ENCODE measurements at places on chromosomes 13 and 19. TPM values are rescaled to one million over a fixed set of nuclear protein-coding genes. Genes with fewer than 3 reads are reported as not detected.

Gene MAP4K1
- total RNA-seq, result not detected

Gene FGF14
- not detected for total RNA-seq

- H3K4me3 ChIP-seq, result no peak overlapping the region
- H3K36me3 ChIP-seq, result peaks cover 24% of the 10 kb centered on the region
- DNase-seq, result no peak
- H3K27me3 ChIP-seq, result no peaks in the 10 kb centered on the region
- peak overlapping the region; percentile 55 for H3K27ac ChIP-seq
Measured at GRCh38 chr13:29578300-29579085, 17.0 kb downstream of the SLC7A1 start.

- H3K27ac ChIP-seq, result peak overlapping the region; percentile 70
- peak; percentile 33 for DNase-seq
- no peak overlapping the region for H3K4me3 ChIP-seq
Measured at GRCh38 chr19:49106648-49107135, 7.5 kb upstream of the LIN7B start.

DNA sequence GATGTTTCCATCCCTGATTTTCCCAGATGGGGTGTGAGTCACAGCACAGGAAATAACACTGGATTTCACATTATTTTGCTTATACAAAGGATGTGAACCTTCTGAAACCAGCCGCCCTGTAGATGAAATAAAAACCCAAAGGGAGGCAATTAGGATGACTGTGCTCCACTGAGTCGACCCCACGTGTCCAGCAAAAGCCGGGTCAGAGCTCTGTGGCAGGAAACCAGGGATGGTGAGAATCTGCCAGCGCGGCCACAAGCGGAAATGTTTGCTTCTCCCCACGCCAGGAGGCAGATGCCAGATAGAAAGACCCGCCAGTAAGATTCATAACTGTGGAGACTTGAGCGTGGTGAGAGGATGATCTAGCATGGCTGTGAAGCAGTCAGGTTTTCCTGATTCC, 764.4 kb downstream of the LIG4 start:
- H3K4me1 ChIP-seq, result no peaks in the 10 kb centered on the region
- no peak for DNase-seq

GRCh38 chr13:38824342-38824741, 137.5 kb downstream of the FREM2 start:
- no peaks in the 10 kb centered on the region for H3K4me1 ChIP-seq
- H3K27ac ChIP-seq, result no peak overlapping the region
- no peak overlapping the region for H3K4me3 ChIP-seq
- no peaks in the 10 kb centered on the region for H3K36me3 ChIP-seq
- no peaks in the 10 kb centered on the region for H3K27me3 ChIP-seq

DNA sequence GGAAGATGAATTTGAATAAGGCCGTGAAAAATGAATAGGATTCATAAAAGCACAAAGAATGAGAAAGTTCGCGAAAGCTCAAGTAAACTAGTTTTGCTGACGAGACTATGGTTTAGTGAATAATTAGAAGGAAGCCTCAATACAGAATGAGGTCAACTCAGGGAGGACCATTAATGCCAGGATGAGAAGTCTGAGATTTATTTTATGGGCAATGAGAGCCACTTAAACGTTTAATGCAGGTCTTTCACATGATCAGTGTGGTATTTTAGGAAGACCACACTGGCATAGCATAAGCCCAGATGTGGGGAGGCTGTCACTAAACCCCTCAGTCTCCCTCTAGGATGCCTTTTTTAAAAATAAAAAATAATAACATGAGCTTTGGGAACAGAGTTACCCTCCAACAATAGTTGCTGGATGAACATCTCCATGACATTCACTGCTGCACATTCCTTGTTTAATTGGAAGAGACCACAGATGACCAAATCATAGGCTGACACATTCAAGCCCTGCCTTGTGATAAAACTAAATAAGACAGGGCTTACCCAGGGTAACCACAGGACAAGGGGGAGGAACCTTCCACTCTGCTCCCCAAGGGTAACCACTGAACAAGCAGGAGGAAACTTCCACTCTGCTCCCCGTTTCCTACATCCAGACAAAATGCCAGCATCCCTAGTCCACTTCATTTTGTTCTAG, 43.6 kb upstream of the LSM14A start:
- peaks cover 14% of the 10 kb centered on the region for H3K27me3 ChIP-seq
- peak; percentile 62 for DNase-seq
- no peak overlapping the region for H3K27ac ChIP-seq
- no peak overlapping the region for H3K4me3 ChIP-seq
- no peaks in the 10 kb centered on the region for H3K36me3 ChIP-seq

DNA sequence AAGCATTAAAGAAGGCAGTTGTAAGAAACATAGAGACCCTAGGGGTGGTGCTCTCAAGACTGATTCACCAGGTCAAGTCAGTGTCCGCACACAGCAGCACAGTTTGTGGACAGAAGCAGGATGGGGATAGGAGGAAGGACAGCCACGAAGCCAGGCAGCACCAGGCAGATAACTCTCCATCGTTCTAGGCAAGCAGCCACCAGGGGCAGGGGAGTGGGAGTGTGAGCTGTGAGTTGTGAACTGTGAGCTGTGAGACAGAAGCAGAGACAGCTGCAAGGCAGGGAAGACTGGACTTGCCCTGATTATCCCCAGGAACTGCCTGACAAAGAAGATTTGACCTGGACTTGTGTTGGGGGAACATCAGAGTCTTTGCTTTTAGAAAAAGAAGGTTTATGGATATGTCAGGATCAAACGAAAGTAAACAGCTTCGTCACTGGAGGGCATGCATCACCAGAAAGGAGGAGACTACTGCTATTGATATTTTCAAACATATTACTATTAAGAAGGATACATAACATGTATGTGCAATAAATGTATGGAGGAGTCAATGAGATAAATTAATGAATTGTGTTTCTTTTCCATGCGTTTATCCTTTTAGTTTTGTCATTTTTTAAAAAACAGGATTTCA, 286.1 kb downstream of the IRS2 start:
- H3K27ac ChIP-seq, result no peak overlapping the region
- H3K4me3 ChIP-seq, result 0 out of 2 replicates have a peak overlapping the region, but pooled peaks have one; percentile 0
- peaks cover 14% of the 10 kb centered on the region for H3K4me1 ChIP-seq
- no peak for DNase-seq

Gene RFPL4AL1
- not detected for total RNA-seq

DNA sequence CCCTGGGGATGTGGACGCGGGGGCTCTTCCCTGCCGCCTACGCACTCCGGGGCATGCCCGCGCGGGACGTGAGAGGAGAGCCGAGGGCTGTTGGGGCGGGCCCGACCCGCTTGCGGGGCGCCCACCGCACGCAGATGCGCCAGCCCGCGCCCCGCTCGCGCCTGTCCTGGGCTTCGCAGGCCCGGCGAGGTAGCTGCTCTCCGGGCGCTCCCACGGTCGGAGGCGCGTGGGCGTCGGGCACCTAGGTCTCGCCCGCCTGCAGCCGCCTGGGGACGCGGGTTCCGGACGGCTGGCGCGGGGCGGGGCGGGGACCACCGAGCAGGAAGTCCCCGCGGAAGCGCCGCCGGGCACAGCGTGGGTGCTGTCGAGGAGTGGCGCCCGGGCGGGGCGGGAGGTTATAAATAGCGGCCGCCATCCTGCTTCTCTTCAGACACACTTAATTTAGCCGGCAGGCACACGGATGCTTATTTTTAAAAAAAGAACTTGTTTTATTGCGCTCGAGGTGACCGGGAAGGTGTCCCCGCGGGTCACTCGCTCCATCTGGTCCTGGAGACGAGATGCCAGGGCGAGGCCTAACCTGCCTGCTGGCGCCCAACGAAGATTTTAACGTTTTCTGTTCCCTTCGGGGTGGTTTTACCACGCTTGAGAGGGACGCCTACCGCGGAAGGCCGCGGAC, 561 bp upstream of the GJA3 start:
- no peak for DNase-seq
- H3K27ac ChIP-seq, result no peak overlapping the region
- peaks cover 35% of the 10 kb centered on the region for H3K27me3 ChIP-seq
- H3K36me3 ChIP-seq, result no peaks in the 10 kb centered on the region
- peak overlapping the region; percentile 63 for H3K4me3 ChIP-seq

- no peaks in the 10 kb centered on the region for H3K36me3 ChIP-seq
- peaks cover 13% of the 10 kb centered on the region for H3K27me3 ChIP-seq
- H3K27ac ChIP-seq, result no peak overlapping the region
- H3K4me3 ChIP-seq, result no peak overlapping the region
- DNase-seq, result no peak
Measured at GRCh38 chr13:27308941-27309340, 38.3 kb downstream of the RASL11A start.

Gene CLEC11A
- total RNA-seq, result 162 TPM

Gene ADGRE3
- total RNA-seq, result not detected

DNA sequence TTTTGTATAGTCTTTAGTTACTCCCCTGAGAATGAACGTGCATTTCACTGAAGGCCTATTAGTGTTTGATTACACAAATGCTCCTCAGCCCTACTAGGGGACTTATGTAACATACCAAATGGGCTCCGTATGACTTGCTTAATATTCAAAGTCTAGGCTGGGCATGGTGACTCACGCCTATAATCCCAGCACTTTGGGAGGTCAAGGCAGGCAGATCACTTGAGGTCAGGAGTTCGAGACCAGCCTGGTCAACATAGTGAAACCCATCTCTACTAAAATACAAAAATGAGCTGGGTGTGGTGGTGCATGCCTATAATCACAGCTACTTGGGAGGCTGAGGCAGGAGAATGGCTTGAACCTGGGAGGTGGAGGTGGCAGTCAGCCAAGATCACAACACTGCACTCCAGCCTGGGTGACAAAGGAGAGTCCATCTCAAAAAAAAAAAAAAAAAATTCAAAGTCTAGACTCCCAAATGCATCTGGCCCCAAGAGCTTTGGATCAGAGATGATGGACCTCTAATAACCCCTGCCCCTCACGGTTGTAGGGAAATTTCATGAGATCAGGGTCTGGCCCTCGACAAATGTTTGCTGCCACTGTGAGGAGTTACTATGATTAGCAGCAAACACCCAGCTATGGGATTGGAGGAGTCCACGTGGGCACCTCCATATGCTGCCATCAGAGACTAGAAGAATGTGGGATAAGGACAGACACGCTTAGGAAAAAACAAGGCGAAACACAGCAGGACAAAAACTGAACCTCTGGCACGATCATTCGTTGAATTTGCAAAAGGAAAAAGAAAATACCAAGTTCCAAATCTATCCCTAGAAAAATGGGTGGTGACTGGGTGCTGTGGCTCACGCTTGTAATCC, 4.6 kb downstream of the FBXO17 start:
- no peak overlapping the region for H3K27ac ChIP-seq
- H3K36me3 ChIP-seq, result peaks cover 5% of the 10 kb centered on the region
- H3K4me1 ChIP-seq, result peaks cover 35% of the 10 kb centered on the region
- no peak overlapping the region for H3K4me3 ChIP-seq

Gene FUT1
- 0.05 TPM for total RNA-seq

DNA sequence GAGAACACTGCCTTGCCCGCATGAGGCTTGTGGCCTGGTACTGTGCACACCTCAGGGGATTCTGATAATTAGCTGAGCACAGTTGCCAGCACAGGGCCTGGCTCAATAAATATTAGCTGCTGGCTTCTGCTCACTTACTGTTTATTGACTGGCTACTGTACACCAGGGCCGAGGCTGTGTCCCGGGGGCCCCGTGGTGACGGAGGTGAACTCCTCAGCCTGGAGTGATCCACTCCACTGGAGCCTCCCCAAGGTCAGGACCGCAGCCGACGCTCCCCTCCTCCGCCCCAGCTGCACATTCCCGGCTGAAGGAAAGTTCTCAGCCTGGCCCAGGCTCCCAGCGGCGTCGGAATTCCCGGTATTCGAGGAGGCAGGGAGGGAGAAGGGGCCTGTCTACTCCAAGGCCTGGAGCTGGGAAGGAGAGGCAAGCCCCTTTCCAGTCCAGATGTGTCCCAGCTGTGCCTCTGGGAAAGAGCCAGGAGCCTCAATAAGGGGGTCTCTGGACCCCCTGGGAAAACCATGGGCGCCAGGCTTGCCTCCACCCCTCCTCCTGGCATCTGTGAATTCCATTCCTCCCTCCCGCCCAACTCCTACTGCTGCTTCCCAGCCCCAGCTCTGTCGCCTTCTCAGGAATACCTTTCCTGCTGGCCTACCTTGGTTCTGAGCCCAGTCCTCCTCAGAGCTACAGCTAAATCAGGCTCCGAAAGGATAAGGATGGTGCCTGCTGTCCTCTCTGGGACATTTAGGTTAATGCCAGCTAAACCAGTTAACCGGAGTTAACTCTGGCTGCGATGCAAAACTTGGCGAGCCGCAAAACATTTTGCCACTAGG, 7.3 kb downstream of the RPS16 start:
- H3K4me3 ChIP-seq, result peak overlapping the region; percentile 63
- H3K4me1 ChIP-seq, result peaks cover 32% of the 10 kb centered on the region
- H3K27me3 ChIP-seq, result peaks cover 14% of the 10 kb centered on the region
- peak overlapping the region; percentile 93 for H3K27ac ChIP-seq
- peaks cover 21% of the 10 kb centered on the region for H3K36me3 ChIP-seq
- DNase-seq, result peak; percentile 67

DNA sequence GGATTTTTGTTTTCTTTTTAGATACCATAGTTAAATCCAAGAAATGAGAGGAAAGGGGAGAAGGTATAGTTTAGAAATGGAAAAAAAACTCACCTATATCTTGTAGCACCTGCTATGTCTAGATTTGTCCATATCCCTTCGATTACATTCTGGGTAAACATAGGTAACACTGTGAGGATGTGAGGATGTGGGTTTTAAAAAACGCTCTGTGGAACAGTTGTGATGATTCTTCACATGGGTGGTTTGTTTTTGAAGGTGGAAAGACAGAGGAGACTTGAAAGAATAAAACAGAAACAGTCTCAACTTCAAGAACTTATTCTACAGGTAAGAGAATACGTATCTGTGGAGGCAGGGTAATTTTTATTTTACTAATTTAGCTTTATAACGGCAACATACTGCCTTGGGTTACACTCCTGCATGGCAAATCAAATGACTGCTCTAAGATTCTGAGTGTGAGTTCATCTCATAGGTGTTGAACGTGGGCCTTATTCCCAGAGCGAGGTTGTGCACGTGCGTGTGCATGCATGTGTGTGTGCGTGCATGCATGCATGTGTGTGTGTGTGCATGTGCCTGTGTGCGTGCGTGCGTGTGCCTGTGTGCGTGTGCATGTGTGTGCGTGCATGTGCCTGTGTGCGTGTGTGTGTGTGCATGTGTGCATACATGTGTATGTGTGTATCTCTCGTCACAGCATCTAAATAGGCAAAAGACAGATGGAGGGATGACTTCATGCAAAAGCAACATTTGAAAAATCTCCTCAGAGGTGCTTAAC, 23.5 kb downstream of the ATP4B start:
- no peaks in the 10 kb centered on the region for H3K4me1 ChIP-seq
- H3K27ac ChIP-seq, result no peak overlapping the region
- no peaks in the 10 kb centered on the region for H3K27me3 ChIP-seq
- DNase-seq, result no peak
- H3K36me3 ChIP-seq, result peaks cover 52% of the 10 kb centered on the region

Gene ARHGAP45
- total RNA-seq, result 0.33 TPM

GRCh38 chr13:25178070-25178469, 6.0 kb upstream of the AMER2 start:
- peaks cover 32% of the 10 kb centered on the region for H3K27me3 ChIP-seq
- H3K4me1 ChIP-seq, result no peaks in the 10 kb centered on the region
- DNase-seq, result no peak
- no peak overlapping the region for H3K4me3 ChIP-seq
- H3K27ac ChIP-seq, result no peak overlapping the region
- no peaks in the 10 kb centered on the region for H3K36me3 ChIP-seq

GRCh38 chr13:26041444-26041843, 10.4 kb downstream of the SHISA2 start:
- no peaks in the 10 kb centered on the region for H3K4me1 ChIP-seq
- no peak for DNase-seq
- no peak overlapping the region for H3K4me3 ChIP-seq
- H3K27ac ChIP-seq, result no peak overlapping the region
- peaks cover 3% of the 10 kb centered on the region for H3K27me3 ChIP-seq

- H3K4me3 ChIP-seq, result no peak overlapping the region
- no peak overlapping the region for H3K27ac ChIP-seq
Measured at GRCh38 chr13:31895691-31896090, 135.9 kb upstream of the FRY start.

Gene PINLYP
- 0.37 TPM for total RNA-seq

Gene TMEM221
- not detected for total RNA-seq

All from HFFc6 (cell line).